ENCODE measurements at places on chromosomes 16 and 17.

DNA sequence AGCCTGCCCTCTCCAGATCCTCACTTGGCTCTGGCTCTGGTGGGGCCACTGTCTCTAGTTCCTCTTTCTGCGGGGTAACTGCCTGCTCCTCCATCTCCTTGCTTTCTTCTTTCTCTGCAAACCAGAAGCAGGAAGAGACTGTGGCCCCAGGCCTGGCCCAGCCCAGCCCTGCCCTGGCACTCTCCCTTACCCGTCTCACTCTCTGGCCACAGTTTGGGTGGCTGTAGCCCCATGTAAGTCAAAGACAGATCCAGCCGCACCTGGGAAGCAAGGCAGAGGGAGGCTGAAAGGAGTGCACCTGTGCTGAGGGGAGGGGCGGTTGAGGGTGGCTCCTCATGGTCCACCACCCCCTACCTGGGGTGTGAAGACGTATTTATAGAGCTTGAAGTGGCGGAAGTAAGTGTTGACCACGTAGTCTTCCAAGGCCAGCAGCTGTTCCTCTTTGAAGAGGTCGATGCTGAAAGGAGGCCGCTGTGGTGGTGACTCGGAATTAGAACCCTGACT is 2.8 kb downstream of the CFAP119 start:
- DNase-seq, result no peak

- DNase-seq, result no peak
Observed at GRCh38 chr17:76438906-76439305, 14.0 kb downstream of the UBE2O start.

DNA sequence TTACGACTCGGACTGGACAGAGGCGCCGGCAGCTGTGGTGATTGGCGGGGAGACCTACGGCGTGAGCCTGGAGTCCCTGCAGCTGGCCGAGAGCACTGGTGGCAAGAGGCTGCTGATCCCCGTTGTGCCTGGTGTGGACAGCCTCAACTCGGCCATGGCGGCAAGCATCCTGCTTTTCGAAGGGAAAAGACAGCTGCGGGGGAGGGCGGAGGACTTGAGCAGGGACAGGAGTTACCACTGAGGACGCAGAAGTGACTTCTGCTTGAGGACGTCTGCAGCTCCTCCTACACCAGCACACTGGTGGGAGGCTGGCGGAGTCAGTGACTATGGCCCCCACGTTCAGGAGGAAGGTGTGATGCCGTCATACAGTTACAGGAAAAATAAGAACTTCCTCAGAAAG is 9.7 kb downstream of the MRM3 start:
- DNase-seq, result no peak

- DNase-seq, result no peak
Observed at GRCh38 chr16:11398851-11399250, 53.6 kb downstream of the RMI2 start.

- no peak for DNase-seq
Observed at GRCh38 chr16:74951206-74951605, 33.7 kb downstream of the WDR59 start.

GRCh38 chr17:17815436-17816200 is 21.2 kb downstream of the SREBF1 start:
- no peak for DNase-seq

- DNase-seq, result no peak
Observed at GRCh38 chr16:9099131-9099625, 7.7 kb downstream of the HAPSTR1 start.

DNA sequence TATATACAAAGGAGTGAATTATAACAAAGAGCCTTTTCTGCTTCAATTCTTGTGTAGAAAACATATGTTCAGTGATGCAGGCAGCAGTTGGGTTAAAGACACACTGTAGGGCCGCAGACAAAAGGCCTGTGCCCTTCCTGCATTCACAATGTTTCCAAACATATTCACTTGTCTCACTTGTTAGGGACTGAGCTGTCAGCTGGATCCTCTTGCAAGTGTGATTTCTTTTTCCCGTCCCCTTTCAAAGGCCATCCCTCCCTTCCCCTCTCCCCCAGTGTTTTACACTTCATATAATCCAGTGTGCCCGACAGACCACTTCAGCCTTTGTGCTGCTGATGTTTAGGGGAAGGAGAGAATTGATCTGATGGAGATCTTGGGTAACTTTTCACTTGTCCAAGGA is 217.0 kb downstream of the FTO start:
- DNase-seq, result no peak

DNA sequence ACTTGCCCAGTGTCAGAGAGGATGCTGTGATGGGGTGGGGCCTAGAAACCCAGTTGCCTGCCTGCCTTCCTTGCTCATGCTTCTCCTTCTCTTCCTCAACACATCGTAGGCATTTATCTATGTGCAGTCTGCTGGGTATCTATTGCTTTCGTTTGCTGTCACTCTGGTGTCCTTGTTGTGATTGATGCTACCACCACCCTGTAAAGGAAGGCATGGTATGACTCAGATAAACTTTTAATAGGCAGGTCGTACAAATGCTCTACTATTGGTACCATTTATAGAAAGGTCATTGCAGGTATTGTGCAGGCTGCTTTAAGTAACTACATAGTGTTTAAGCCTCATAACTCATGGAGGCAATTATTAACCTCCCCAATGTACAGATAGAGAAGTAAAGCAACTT is 368.9 kb downstream of the UTP18 start:
- no peak for DNase-seq

DNA sequence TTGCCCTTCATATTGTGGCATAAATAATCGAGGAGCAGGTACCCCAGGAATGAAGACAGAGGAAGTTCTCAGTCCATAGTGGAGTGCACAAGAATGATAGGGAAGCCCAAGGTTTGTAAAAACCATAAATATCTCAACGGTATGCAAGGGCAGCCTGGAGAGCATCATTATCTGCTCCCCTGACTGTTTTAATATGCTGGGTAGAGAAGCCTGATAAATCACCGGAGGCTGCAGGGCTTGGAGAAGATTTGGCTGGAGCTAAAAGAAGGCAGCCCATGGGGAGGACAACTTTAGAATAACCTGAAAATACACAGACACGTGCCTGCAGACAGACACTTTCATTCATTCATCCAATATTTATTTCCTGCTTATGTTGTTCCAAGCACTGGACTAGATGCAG is 205.2 kb upstream of the RPL38 start:
- no peak for DNase-seq

GRCh38 chr17:48492401-48493298 is 38.2 kb downstream of the HOXB1 start:
- no peak for DNase-seq

DNA sequence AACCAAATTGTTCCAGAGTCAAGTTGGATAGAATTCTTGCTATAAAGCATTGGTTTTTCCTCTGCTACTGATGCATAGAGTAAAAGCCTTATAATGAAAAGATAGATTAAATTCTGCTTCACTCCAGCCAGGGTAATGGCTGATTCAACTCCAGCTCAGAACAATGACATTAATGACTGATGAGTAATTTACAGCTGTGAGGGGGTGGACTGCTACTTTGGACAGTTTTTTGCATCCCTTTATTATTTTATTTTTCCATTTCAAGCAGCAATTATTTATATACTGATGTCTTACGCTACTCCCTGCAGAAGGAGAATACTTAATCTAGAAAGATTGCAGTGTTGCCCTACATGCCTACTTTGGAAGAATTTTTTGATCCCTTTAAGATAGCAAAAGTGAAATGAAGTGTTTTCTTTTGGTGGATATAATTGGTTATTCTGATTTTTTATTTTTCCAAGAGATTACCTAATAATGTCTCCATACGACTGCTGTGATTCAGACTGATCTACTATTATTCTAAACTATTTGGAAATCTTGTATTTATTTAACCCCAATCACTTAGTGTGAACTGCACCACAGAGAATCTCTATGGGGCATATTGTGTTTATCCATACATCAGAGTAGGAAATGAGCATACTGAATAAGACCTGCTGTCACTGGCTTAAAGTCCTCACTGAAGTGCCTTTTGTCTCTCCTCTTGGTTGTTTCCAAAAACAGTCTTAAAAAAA is 149.5 kb downstream of the TRIM37 start:
- DNase-seq, result no peak

DNA sequence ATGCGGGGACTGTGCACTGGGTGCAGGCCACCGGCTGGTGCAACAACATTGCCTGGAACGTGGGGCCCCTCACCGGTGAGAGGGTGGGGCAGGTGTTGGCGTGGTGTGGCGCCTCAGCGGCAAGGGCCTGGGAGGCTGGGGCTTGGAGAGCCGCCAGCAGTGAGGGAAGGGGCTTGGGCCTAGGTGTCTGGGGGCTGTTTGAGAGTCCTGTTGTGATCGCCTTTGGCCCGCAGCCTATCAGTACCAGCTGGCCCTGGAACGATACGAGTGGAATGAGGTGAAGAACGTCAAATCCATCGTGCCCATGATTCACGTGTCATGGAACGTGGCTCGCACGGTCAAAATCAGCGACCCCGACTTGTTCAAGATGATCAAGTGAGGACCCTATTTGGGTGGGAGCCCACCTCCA is 2.6 kb upstream of the TMEM88 start:
- no peak for DNase-seq

DNA sequence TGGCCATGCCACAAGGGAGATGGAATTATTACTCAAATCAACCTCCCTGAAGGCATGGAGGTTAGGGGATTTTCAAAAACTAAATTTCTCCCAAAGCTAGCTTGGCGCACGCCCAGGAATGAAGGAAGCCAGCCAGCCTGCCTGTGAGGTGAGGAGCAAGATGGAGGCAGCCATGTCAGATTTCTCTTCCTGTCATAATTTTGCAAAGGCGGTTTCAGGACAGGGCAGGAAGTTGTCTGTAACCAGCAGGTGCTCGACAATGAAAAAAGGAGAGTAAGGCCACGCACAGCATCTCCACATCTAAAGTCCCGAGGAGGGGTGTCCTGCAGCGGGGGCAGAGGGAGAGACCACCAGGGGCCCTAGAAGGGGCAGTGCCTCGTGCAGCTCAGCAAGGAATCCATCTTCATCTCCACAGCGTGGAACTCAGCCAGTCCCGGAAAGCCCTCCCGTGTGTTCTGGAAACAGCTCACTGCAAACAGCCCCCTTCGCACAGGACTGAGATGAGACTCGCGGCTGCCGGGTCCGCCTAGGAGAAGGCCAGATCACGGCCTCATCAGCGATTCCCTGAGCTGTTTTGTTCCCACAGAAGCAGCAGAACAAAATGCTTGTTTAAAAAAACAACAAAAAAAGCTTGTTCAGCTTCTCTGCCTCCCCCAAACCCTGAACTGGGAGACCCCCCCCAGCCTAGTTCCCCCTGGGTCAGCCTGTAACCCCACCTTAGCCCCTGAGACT is 47.8 kb downstream of the SLC7A5 start:
- no peak for DNase-seq

GRCh38 chr17:37090941-37091340 is 142.2 kb downstream of the AATF start:
- no peak for DNase-seq

DNA sequence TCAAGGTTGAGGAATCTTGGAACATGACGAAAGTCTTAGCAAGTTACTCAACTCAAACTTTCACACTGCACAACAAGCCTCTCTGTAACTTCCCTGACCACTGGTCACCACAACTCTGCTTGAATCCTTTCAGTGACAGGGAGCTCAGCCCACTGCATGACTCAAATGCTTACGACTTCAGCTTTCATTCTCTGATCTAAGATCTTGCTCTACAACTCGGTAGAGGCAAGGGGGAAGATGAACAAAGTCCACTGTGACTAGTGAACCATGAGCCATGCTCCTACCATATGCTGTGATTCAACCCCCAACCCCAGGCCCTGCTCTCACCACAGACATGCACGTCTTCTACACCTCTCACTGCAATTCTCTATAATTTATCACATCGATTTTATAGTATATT is 160.9 kb downstream of the SLC39A11 start:
- DNase-seq, result no peak

DNA sequence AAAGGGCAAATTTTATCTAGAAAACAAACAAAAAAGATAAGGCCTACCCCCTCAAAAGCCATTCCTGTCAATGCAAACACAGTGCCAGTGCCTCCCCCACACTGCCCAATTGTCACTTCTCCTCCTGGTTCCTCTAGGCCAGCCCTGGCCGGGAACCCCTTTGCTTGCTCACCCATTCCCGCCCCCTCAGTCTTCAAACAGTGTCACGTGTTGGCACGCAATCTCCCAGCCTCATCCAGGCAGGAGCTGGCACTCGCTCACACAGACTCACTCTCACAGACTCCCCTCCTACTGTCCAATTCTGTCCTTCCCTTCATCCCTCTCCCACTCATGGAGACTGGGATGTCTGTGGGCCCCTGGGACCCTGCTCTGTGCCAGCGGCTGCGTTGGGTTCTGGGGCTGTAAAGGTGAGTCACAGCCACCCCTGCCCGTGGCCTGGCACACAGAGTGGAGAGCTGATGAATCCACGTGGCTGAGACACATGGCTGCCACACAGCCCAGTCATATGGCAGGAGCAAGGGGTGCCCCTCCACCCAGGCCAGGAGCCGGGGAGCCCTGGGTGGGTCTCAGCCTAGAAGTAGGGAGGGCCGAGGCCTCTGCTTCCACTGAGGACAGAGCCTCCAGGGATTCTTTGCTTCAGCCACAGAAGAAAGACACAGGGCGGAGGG is 54.8 kb downstream of the VAC14 start:
- DNase-seq, result no peak

DNA sequence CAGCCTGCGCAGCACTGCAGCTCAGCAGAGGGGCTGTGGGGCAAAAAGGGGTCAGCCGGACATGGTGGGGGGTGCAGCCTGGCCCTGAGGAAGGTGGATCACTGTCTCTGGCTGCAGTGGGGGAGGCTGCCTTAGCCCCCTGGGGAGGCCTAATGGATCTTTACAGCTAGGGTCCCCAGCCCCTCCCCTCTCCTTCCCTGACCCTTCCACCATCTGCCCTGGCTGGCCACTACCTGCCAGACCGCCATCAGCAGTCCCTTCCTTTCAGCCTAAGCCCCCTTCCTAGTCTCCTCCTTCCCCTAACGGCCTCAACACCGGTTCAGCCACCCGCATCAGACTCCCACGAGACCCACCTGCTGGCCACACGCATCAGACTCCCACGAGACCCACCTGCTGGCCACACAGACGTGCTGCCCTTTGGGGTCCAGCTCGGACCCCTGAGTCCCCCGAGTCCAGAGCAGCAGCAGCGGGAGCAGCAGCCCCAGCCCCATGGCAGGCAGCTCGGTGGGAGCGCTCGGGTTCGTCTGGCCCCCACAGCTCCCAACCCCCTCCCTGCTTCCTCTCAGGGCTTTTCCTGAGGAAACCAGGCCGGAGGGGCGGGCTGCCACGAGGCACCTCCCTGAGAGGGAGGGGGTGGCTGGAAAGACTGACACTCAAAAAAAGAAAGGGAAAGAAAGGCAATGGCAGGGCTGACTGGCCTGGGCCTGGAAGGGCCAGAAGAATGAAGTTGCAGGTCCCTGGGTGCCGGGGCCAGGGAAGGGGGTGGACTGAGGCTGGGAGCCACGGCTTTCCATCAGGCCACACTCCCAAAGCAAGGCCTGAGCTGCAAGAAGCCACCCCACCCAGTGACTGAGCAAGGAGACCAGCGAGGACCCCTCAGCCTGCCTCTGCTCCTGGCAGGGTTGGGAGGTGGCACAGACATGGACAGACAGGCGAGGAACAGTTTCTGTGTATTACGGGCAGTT is at the start of gene SCARF1:
Gene SCARF1, minus strand, starts transcription at position 526 of the 965 bp plus-strand sequence. Its CDS starts 35 bp downstream, at position 491.
- no peak for DNase-seq

All from esophagus squamous epithelium (tissue), 5 donors.